ENCODE measurements at places on chromosomes 3 and 15.

GRCh38 chr3:32367442-32367841 is 24.2 kb upstream of the CMTM7 start:
- no peak for DNase-seq

- DNase-seq = no peak
These were observed 59.1 kb downstream of the TRPM7 start for GRCh38 chr15:50627351-50628055.

GRCh38 chr3:131550562-131551465 is 48.0 kb upstream of the MRPL3 start:
- no peak for DNase-seq

DNA sequence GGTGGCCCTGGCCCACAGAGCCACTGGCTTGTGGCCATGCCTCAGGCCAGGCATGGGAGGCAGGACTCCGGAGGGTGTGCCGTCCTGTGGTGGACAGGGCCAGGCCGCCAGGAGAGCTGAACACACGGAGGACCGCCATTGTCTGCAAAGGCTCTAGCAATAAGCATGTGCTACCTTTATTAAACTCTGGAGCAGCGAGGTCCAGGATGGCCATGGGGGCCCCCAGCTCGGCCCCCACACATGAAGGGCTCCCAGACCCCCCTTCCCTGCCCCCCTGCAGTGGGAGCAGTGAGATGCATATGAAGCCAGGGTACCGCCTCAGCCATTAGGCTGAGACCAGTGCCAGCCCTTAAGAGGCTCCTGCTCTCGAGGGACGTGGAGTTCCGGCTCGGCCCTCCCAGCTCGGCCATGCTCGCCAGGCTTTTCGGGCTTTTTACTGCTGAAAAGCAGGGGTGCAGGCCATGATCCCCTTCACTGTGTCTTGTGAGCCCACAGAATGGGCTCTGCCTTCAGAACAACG is 2.7 kb downstream of the AMIGO3 start:
- no peak for DNase-seq

DNA sequence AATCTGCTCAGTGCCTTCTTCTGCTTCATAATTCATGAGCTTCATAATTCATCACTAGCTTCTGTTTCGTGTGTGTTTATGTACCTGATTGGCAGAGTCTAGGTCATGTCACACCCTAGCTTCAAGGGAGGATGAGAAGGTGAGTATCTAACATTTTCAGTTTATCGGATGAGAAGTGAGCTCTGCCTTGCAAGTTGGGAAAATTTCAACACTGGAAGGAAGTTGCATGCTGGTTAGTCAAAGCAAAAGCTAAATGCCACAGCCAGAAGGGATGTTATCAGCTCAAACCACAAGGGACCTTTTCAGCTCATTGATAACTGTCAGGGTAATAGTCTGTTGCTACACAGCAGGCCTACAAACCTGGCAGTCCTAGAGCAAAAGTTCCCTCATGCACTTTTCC is 7.3 kb upstream of the TNFSF10 start:
- peak; percentile 42 for DNase-seq

All from activated CD4-positive, alpha-beta memory T cell treated with anti-CD3 and anti-CD28 coated beads for 36 hours (primary cell).